Amniotic epithelial cell (primary cell): ENCODE measurements at places on chromosomes 13 and 19.

DNA sequence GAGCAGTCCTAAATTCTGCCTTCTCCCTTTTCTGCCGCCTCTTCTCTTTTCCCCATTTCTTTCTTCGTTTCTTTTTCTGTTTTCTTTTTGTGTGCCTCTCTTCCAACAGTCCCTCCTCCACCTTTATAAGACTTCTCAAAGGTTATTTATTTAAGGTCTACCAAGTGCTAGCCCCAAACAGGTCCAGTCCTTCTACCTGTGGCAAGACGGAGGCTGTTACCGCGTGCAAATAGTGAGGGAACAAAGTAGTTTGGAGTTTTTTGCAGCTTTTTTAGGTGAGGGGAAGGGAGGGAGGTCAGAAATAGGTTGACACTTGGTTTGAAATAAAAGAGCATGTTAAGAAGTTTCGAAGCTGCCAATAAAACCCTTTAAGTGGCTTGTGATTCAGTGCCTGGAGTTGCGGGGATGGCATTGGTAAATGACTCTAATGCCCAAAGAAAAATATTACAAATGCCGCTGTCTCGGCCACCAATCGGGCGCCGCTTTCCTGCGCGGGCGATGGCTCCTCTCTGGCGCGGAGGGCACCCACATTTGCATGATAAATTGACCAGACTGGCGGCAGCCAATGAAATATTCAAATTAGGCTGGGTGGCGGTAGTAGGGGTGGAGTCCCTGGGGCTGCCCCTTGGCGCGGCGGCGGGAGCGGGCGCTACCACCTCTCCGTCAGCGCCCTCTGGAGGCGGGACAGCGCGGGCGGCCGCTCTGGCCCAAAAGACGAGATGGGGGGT lies 7.5 kb upstream of the TSHZ3 start:
- no peak for DNase-seq

GRCh38 chr13:80450386-80450785 lies 109.5 kb upstream of the SPRY2 start:
- no peak for DNase-seq

DNA sequence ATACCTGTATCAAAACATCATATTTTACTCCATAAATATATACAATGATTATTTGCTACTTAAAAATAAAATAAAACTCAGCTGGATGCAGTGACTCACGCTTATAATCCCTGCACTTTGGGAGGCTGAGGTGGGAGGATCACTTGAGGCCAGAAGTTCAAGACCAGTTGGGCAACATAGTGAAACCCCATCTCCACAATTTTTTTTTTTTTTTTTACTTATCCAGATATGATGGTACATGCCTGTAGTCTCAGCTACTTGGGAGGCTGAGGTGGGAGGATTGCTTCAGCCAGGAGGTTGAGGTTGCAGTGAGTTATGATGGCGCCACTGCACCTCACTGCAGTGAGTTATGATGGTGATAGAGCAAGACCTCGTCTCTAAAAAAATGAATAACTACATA lies 22.4 kb downstream of the POU2F2 start:
- DNase-seq = peak; percentile 73

DNA sequence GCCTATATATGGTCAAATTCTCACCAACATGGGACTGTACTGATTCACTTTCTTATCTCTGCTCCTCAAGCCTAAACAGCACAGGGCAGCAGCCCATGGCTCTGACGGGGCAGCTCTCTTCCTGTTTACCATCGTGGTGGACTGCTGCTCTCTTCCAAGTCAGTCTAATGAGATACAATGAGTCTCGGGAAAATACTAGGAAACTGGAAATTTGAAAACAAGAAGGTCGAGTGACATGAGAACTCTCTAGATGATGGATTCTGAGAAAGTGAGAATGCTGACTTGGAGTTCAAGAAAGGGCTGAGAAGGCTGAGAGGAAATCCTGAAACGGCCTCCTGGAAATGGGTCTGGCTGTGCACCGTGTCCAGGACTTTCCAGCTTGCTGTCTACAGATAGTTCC lies 122.8 kb upstream of the ARGLU1 start:
- peak; percentile 21 for DNase-seq

GRCh38 chr19:15412832-15413231 lies 6.0 kb downstream of the AKAP8L start:
- peak; percentile 37 for DNase-seq

- peak; percentile 59 for DNase-seq
These were observed 12.3 kb upstream of the SLC35E1 start for GRCh38 chr19:16584248-16585093.

GRCh38 chr13:33571618-33572017 lies 246.3 kb upstream of the RFC3 start:
- DNase-seq = no peak

GRCh38 chr19:7391218-7391670 lies 42.5 kb downstream of the ARHGEF18 start:
- DNase-seq = peak; percentile 97

DNA sequence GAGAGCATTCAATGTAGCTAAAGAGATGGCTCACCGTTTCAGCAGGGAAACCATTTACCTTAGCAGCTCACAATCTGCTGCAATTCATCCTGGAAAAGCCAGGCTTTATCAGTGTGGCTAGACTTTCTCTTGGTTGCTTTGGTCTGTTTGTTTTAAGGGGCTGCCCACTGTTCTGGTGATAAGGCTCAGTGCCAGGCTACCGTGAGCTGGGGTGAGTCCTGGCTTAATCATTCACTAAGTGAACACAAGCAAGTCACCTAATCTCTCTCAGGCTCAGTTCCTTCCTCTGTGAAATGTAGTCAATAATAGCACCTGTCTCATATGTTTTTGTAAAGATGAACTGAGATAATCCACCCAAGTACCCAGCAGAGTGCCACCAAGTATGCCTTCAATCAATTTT lies 229.0 kb downstream of the TEX29 start:
- no peak for DNase-seq

GRCh38 chr13:19607523-19608078 lies 25.9 kb upstream of the MPHOSPH8 start:
- DNase-seq = peak; percentile 46

GRCh38 chr19:56106993-56107392 lies 14.1 kb downstream of the ZNF787 start:
- DNase-seq = no peak

DNA sequence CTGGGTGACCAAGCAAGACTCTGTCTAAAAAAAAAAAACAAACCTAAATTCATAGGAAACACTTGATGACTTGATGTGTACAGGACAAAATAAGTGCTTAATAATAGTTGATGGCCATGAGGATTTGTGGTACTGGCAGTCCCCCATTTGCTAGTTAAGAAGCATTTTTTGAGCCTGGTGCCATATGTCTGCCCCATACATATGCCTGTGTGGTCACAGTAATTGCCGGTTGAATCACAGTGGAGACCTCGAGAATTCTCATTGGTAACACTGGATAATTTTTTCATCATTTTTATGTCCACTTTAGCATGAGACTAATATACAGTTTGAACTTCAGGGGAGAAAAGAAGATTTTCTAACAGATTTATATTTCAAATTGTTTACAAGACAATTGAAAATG lies 79.2 kb downstream of the LRCH1 start:
- DNase-seq = no peak

- DNase-seq = no peak
These were observed 159.1 kb downstream of the DLEU7 start for GRCh38 chr13:50684366-50684765.

DNA sequence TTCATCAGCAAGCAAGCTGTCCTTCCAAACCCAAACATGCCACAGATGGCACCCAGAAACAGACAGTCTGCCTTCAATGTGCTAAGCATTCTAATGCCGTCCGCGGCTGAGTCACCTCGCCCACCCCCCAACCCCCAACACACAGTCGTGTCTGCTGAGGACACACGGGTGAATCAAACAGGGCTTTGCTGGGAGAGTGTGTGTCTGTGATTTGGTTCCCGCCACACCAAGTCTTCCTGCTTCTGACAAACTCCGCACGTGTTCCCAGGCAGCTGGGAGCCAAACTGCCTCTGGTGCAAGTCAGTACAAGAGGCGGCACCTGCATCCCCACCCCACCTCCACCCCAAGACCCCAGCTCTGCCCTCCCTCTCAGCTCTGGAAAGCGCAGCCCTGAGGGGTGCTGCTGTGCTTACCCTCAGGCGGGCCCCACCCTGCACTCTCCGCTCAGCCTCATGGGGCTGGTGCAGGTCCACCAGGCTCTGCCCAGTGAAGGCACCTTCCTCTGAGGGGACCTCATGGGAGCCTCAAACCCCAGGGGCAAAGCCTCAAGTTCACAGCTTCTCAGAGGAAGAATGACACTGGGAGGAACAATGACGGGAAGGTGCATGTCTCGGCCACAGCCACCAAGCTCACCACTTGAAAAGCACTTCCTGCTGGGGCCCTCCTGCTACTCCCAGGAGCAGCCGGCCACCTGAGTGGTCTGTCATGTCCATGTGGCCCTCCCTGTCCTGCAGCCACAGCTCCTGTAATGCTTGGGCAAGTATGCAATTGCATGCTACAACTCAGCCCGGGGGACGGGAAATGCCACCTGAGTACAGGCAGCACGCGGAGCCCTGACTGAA lies 15.0 kb upstream of the SLC35E1 start:
- peak; percentile 46 for DNase-seq

DNA sequence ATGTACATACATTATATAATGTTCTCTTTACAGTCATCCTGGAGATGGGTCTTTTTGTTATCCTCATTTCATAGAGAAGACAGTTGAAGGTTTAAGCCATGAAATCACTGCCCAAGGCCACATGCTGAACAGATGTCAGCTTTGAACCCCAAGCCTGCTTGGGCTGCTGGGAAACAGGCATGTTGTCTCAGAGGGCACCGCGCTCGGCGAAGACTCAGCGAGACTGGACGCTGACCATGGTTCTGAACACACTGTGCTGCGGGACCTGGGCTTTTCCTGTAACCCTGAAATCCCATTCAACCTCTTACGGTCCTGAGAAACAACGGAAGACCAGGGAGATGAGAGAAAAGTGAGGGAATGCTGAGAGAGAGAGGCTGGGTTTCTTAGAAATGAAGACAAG lies 27.3 kb downstream of the LRFN3 start:
- DNase-seq = peak; percentile 67

DNA sequence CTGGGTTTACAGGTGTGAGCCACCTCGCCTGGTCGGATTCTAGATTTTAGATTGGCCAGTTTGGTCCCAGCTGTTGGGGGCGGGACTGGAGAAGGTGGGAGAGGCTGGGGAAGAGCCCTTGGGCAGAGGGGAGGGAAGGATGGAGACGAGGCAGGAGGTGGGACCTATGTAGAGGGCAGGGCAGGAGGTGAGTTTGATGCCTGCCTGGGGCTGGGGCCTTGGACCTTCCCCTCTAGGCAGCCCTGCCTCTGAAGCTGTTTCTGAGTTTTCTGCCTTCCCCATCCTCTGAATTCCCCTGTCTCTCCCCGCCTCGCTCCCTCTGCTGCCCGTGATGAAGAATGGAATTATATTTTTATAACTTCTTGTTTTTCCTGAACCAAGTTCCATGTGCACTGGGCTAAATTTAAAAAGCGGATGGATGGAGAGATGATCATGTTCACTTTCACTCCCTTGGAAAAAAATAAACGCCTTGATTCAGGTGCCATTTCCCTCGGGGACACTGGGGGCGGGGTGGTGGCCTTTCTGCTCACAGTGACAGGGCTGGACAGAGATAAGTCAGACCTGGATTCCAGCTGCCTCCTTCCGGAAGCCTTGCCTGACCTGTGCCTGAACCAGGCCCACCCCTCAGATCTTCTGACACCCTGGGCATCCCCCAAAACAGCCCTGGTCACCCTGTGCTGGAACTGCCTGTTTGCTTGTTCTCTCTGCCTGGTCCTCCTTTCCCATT lies 16.5 kb upstream of the TNFAIP8L1 start:
- DNase-seq = no peak

DNA sequence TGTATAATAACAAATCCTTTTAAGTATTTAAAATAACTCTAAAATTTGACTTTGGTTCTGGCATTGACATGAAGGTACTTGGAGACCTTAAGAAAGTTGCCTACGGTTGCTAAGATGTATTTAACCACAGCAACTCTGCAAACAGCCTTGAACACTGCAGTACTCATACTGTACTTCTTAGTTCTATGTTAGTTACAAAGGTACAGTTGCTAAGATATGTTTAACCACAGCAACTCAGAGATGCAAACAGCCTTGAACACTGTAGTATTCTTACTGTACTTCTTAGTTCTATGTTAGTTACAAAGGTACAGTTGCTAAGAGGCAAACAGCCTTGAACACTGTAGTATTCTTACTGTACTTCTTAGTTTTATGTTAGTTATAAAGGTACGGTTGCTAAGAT lies 268.3 kb upstream of the MIR17HG start:
- no peak for DNase-seq

GRCh38 chr13:33169273-33169980 lies 116.1 kb downstream of the STARD13 start:
- DNase-seq = peak; percentile 84

GRCh38 chr13:36231236-36231635 lies 16.9 kb upstream of the SOHLH2 start:
- DNase-seq = no peak

DNA sequence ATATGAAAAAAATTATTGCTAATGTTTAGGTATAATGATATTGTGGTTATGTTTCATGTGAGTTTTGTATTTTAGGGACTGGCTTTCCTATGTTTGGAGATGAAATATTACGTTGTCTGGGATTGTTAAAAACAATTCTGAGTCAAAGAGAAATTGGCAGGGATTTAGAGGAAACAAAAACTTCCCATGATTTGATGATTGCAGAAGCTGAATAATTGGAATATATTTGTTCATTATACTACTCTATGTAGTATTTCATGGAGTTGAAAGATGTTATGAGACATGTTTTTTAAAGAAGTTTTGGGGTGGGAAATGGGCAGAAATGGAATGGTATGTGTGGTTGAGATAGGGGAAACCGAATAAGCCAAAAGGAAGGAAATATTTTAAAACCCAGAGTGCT lies 1392.9 kb downstream of the EFNB2 start:
- no peak for DNase-seq

DNA sequence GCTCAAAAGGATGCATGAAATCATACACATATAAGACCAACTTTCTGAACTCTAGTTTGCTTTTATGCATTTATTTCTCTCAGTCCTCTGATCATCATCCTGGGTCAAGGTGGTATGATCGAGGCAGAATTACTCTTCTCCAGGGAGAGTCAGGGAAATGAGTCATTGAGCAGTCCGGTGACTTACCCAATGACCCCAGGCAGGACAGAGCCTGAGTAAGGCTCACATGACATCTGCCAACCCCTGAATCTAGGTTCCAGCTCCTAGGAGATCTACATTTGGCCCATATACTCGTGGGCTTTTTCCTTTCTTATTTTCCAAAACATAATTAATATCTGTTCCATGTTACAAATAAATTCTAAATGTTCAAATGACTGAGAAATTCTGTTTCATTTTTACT lies 502.3 kb downstream of the FOXO1 start:
- DNase-seq = no peak

DNA sequence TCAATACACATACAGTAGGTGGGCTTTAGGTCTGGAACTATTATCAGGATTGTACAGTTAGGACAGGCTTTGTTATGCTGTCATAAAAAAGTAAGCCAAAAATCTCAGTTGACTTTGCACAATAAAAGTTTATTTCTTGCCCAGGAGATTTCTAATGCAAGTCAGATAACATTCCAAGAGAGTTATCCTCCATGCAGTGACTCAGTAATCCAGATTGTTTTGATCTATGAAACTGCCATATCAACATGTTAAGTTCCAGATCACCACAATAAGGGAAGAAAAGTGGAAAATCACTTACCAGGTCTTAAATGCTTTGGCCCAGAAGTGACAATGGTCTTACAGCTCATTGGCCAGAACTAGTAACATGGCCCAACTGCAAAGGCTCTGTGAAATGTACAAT lies 636.2 kb upstream of the KLF12 start:
- DNase-seq = peak; percentile 93

- no peak for DNase-seq
These were observed 5.2 kb upstream of the OR10H1 start for GRCh38 chr19:15820646-15821045.

GRCh38 chr13:41408121-41408520 lies 49.2 kb upstream of the RGCC start:
- DNase-seq = no peak

- DNase-seq = peak; percentile 35
These were observed 364.0 kb downstream of the KCTD12 start for GRCh38 chr13:76522083-76522755.
